ENCODE measurements at places on chromosomes 2 and 18. TPM values are rescaled to one million over a fixed set of nuclear protein-coding genes. Genes with fewer than 3 reads are reported as not detected.
A peak's percentile ranks its signal among the peaks of the same experiment; 100 is the strongest.

TRIM54 gene
- total RNA-seq, result 0.22 TPM

LYG1 gene
- total RNA-seq, result 0.54 TPM

GRCh38 chr2:150495993-150496627 lies 8.6 kb upstream of the RND3 start:
- DNase-seq, result no peak

DNA sequence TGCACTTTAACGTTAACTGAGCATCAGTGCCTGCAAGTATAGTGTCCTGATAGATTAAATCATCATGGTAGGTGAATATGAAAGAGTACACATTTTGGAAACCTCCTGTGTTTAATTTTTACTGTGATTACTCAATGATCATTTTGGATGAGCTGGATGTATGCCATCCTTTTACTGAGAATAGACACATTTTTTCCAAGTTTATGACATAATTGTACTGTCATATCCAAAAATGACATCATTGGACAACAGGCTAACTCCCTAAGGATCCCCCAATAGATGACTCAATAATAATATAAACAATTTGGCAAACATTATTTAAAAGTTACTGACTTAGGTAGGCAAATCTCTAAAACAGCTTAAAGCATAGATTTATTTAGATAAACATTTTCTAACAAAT lies 410.8 kb upstream of the REG3G start:
- no peak for DNase-seq

KCNG2 gene
- total RNA-seq, result not detected

DNA sequence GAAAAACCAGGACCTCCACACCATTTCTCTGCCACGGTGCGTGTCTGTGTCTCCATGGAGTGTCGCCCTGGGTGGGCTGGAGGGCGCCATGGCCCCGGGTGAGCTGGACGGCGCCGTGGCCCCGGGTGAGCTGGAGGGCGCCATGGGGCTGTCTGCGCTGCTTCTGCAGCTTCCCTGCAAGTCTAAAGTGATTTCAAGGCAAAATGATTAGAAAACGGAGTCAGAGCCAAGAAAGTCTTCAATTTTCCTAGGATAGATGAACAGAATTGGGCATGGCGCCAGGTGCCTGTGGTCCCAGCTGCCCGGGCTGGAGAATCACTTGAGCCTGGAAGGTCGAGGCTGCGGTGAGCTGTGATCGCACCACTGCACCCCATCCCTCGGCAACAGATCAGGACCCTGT lies 27.7 kb upstream of the NFATC1 start:
- no peak for DNase-seq

GTF2A1L gene
- not detected for total RNA-seq

GRCh38 chr2:224927011-224927410 lies 115.3 kb downstream of the DOCK10 start:
- no peak for DNase-seq

DNA sequence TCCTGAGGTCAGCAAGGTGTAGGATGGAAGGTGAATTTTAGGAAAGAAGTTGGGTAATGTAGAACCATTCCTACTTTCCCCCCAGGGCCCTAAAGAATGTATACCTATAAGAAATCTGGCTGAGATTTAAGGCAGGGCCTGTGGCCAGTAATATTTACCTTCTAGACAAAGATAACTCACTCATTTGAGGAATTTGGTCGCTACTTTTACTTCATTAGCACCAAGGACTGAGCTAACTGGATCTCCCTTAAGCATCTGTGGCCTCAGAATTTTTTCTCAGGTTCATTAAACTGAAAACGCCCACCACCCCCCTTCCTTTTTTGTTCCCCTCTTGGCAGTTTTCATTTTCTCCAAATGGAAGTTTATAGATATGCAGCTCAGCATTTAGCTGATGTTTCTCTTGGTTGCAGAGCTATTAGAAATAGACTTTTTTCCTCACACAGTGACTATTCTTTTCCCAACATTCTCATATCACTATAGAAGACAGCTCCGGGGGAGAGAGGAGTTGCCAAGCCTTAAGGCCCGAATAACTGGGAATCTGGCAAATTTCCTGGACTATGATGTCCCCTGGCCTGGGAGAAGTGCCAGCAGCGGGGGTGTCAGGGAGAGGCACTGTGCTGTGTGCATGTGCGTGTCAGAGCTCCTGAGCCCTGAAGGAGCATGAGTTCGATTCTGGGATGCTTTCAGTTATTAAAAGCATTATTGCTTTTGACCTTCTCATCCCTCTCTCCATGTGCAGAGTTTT lies 310.9 kb downstream of the PRKCE start:
- DNase-seq, result no peak

GRCh38 chr18:77066101-77066500 lies 66.5 kb downstream of the MBP start:
- no peak for DNase-seq

C2orf81 gene
- 1.4 TPM for total RNA-seq

DNA sequence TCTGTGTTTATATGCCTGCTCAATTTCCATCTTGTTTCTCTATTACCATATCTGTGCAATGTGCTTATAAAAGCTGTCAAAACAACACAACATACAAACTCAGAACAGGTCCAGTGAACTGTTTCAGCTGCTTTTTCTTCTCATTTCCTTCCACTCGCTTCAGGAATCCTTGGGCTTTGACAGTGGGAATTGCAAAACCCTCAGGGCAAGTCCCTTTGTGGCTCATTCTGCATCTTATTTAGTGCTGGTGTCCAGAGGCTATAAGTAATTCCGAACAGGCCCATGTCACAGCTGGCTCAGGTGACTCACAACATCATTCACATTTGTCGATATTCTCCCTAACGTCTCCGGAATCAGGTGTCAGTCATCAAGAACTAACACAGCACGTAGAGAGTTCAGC lies 309.9 kb upstream of the ZNF521 start:
- DNase-seq, result no peak

DGKD gene
- 39.3 TPM for total RNA-seq

- no peak for DNase-seq
Observed at GRCh38 chr2:203535784-203536585, 884 bp upstream of the RAPH1 start.

- peak; percentile 61 for DNase-seq
Observed at GRCh38 chr2:195559431-195559914, 97.6 kb upstream of the SLC39A10 start.

FOXI3 gene
- not detected for total RNA-seq

- no peak for DNase-seq
Observed at GRCh38 chr2:108625186-108625827, 91.0 kb downstream of the LIMS1 start.

MOGAT1 gene
- not detected for total RNA-seq

DNA sequence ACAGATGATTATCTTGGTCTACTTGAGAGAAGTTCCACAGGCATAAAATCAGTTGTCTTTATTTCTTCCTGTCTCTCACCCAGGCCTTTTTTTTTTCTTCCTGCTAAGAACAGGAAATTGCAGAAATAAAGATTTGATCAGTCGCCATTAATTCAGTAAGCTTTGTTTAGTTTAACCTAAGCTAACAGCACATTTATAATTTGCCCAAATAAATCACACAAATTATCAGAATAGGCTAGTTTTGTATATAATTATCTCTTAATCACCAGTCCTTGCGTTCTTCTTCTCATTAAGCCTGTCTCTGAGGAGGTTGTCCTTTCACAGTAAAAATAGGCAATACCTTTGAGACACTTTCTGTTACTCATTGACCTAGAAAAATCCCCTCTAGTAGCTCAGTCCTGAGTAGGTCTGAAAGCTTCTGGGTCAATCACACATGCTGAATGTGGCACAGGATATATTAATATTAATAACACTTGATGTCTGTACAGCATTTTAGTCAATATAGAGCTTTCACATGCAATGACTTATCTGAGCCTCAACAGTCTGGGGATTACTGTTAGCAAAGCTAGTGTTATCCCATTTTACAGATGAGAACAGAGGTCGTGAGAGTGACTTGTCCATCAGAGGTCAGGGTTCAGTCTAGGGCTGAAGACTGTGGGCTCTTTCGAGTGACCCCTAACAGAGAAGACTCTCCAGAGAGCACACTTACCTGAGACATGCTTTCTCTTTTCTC lies 11.2 kb upstream of the STK17B start:
- DNase-seq, result no peak

LCT gene
- 0.21 TPM for total RNA-seq

ZNF892 gene
- total RNA-seq, result 2.9 TPM

DNA sequence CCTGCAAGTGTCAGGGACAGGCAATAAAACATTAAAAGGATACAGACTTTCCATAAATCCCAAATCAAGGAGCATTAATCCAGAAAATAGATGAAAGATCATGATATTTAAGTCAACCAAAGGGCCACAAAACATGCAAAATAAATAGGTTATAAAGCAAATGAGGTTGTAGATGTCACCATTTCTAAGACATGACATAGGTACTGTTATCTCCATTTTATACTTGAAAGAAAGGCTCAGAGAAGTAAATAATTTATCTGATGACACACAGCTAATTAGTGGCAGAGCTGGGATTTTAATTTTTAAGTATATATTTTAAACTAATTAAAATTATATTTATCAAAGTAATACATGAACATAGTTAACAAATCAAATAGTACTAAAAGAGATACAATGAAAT lies 301.8 kb downstream of the AGPS start:
- no peak for DNase-seq

DNA sequence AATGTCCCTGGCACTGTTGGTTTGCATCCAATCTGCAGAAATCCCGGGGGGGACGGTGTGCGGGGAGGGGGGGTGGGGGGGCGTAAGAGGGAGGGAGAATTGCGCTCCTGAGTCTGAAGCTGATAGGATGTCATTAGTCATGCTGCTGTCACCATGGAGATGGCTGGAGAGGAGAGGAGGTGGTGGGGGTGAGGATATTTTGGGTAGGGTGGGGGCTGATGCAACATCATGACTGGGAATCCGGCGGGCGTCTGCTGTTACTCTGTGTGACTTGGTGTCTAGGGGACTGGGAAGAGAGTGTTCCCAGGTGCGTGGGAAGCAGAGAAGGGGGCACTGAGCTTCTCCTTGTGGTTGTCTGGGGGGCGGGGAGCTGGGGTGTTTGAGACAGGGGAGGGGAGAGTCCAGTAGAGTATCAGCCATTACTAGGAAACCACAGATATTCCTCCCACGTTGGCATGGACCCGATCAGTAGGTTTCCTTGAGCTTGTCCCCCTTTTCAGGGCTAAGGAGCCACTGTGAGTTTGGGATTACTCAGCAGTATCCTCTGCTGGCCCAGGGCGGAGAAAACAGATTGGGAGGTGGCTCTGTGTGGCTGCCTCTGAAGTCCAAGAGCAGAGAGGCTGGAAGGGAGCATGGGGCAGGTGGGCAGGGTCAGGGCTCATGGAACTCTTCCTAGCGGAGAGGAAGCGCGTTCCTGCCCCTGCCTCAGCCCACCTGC lies 18.9 kb downstream of the TET3 start:
- DNase-seq, result no peak

FN1 gene
- 3.9 TPM for total RNA-seq

DNA sequence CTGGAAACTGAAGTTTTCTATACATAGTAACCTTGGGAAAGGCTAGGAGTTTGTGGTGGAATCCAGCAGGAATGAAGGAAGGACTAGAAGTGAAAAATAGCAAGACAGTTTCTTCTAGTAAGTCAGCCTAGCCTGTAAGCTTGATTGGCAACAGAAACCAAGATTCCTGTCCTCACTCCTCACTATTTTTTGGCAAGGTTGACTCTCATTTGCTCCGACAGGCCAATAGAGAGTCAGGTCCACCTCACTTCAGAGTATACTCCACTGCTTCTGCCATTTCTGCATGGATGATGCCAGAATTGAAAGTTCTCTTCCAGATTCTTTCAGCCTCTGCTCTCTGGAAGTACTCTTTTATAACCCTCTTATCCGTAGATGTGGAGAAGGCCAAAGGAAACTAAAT lies 352.4 kb downstream of the ZNF516 start:
- DNase-seq, result no peak

DNA sequence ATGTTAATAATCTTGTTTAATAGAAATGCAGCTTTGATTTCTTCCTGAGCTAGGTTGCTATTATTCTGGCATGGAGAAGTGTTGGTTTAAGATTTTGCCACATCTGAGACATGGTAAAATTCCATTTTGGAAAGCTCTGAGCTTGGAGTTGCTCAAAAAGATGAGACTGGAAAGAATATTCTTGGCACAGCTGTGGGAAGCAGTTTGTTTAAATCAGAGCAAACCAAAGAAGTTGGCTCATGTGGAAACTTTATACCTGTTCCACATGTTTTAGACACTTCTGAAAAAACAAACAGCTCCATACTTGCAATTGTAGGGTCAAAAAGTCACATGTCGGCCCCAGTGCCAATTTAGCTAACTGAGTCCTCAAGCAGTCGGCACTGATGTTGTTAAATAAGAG lies 116.6 kb downstream of the SLC4A3 start:
- no peak for DNase-seq

BOLL gene
- not detected for total RNA-seq

ASB18 gene
- total RNA-seq, result not detected

INHBB gene
- 0.11 TPM for total RNA-seq

DNA sequence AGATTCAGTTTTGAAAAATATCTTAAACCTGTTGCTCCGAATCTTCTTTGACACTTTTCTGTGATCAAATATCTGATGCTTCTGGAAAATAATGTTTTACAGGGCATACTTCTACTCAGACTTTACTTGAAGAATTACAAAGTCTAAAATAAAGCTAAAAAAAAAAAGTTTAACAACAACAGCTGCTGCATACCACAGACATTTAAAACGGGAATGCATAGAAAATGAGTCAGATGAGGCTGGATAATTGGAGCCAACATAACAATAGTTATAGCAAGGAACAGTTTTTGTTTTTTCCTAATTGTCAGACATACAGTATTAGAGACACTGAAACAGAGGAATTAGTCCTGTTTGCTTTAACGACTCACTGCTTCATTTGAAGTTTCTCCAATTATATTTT lies 1090.2 kb downstream of the SUCLG1 start:
- DNase-seq, result no peak

CCDC148 gene
- total RNA-seq, result not detected

- DNase-seq, result peak; percentile 31
Observed at GRCh38 chr18:63439334-63439733, 17.1 kb upstream of the VPS4B start.

GRCh38 chr2:30865892-30866681 lies 58.8 kb upstream of the CAPN13 start:
- DNase-seq, result no peak

DNA sequence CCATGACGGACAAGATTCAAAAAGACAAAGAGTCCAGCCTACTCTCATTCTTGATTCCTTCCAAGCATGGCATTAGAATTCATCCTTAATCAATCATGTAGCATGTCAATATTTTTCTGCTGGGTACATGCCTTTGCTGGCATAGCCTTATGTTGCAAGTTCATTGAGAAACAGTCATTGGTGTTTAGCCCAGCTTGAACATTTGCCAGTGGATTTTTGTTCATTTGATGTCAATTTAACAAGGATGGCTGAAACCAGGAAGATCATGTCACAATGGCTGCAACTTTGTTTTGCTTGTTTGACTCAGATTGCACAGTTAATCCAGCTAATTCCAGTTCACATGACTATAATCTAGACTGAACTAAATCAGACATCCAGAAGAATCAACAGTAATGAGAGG lies 1132.2 kb downstream of the LRP1B start:
- no peak for DNase-seq

- DNase-seq, result no peak
Observed at GRCh38 chr18:45518311-45519155, 96.7 kb upstream of the SLC14A2 start.

KRTCAP3 gene
- 5.2 TPM for total RNA-seq
